ENCODE measurements at places on chromosomes 4 and X.
A peak's percentile ranks its signal among the peaks of the same experiment; 100 is the strongest.

DNA sequence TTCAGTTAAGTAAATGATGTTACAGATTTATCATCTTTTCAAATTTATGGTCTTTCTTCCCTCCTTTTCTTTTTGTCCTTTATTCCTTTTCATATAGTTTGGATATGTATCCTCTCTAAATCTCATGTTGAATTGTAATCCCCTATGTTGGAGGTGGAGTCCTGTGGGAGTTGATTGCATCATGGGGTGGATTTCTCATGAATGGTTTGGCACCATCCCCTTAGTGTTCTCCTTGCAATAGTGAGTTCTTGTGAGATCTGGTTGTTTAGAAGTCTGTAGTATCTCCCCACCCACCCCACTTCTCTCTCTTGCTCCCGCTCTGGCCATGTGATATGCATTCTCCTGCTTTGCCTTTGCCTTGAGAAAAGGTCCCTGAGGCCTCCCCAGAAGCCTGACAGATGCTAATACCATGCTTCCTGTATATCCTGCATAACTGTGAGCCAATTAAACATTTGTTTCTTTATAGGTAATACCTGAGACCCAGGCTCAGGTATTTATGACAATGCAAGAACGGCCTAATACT lies 236.7 kb downstream of the PRDM5 start:
- DNase-seq = no peak

DNA sequence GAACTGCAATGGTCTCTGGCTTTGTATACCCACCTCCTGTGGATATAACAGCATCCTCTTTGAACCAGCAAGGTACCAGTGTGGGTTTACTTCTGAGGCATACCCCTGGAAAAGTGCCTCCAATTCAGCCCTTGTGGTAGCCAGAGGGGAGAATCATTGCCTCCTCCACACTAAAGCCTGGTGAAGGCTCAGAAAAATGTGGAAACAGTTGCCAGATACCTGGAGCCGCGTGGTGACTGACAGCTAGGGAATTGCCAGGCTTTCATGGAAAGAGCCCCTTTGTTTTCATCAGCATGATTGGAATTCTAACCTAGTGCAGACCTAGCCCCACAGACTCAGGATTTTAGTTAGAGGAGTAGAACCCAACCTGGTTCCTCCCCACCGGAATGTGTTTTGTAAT lies 168.6 kb upstream of the KLF3 start:
- DNase-seq = no peak

DNA sequence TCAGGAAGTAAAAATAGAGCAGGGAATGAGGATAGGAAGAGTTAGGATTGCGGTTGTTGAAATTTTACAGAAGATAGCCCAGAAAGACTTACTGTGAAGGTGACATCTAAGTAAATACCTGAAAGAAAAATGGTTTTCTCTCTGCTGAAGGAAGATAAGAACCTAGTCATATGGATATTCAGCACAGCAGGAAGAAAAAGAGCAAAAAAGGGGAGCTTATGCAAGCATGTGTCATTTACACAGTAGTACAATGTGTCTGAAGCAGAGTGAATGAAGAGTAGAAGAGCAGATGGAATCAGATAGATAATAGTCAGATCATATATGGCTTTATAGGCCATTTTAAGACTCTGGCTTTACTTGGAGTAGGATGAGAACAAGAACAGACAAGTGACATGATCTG lies 126.9 kb upstream of the TENT5D start:
- DNase-seq = no peak

DNA sequence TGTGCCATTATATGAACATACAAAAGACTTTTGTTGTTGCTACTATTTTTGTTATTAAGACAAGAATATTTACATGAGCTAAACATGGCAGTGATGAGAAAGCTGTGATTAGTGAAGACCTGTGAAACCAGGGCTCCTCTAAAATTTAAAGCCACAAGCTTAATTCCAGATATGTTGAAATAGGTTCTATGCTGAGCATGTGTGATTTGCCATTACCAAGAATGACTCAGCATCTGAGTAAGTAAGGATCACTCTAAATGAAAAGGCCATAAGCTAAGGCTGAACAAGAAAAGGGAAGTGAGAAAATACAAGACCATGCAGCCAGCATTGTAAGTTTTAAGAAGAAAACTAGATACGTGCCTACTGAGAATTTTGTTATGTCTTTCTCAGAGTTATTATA lies 75.9 kb upstream of the CAMK2D start:
- no peak for DNase-seq

DNA sequence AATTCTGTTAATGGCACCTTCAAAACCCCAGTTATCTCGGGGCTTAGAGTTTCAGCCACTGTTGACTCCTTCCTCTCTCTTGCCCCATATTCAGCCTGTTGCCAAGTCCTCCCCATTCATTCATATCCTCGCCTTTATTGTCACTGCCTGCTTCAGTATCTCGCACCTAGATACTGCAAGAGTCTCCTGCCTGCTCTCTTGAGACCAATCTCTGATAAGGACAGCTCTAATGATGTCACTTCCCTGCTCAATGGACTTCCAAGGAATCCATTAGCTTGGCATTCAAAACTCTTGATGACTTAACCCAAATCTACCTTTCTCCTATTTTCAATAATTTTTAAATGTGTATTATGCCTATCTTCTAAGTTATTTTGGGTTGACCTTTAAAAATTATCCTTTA lies 1.1 kb upstream of the UBE2A start:
- DNase-seq = no peak

- no peak for DNase-seq
Measured at GRCh38 chr4:5804656-5805055, 88.2 kb downstream of the CRMP1 start.

- peak; percentile 22 for DNase-seq
Measured at GRCh38 chr4:132642016-132642817, 506.9 kb upstream of the PCDH10 start.

DNA sequence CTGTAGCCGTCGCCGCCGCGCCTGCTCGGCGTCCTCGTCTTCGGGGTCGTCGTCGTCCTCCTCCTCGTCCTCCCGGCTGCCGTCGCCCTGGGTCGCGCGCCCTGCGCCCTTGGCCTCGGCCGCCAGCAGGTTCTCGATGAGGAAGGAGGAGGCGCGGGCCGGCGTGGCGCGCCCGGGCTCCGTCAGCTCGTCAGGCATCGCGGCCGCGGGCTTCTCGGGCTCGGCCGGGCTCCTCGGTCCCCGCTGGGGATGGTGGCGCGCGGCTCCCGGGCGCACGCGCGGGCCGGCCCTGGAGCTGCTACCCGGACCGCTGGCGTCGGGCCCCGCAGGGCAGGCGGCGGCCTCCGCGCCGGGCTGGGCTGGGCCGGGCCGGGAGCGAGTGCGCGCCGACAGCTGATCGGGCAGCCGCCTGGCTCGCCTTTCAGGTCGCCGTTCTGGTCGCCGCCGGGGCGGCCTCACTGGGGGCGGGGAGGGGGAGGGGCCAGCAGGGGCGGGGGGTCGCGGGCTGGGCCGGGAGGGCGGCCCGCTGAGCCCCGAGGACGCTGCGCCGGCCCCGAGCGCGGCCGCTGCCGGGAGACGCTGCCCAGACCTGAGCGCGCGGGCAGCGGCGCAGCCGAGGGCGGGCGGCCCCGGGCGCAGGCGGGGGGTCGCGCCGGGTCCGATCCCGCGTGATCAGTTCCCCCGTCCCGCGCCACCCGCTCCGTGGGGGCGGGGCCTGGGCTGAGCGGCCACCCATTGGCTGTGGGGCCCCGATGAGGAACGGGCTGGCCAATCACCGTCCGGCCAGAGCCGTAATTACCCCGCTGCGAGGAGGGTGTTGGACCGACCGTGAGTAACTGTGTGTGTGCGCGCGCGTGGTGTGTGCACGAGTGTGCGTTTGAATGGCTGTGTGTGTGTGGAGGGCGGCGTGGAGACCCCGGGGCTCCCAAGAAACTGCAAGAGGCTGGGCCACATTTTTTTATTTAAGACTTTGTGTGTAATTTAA lies at the start of gene HMX1:
TSS of gene HMX1 (minus strand) at position 423 of the 985 bp plus-strand sequence. CDS start at position 198, 225 bp downstream.
- DNase-seq = peak; percentile 84

Data from glutamatergic neuron (in vitro differentiated cells).